ENCODE measurements at places on chromosomes 4 and X. TPM values are rescaled to one million over a fixed set of nuclear protein-coding genes. Genes with fewer than 3 reads are reported as not detected.

- no peak for DNase-seq
Measured at GRCh38 chr4:155855897-155856296, 10.2 kb downstream of the ASIC5 start.

DNA sequence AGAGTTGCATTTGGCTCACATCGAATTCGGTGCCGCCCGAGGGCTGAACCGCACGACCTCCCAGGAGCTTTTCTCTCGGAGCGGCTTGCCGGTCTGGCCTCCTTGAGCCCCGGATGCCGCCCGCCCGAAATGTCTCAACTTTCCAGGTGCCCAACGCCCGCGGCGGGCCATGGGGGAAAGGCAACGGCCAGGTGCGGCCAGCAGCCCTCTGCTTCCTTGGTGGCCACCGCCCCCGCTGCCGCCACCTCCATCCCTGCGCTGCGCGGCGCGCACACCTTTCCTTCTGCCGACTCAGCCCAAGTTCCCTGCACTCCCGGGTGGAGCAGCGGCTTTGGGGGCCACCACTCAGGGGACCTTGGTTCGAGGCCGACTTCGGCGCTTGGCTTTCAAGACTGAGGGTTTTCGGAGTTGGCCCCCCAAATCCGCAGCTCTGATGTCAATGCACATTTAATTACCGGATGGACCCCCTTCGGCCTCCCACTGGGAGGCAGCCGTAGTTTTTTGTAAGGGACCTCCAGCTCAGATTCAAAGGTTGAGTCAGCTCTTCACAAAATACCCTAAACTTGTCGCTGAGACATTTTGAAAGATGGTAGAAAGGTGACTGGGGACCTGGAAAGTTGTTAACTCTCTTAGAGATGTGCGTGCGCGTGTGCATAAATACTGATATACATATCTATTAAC lies 1.1 kb downstream of the AFF2 start:
- no peak for DNase-seq

GRCh38 chr4:31086756-31087330 lies 366.7 kb downstream of the PCDH7 start:
- DNase-seq: no peak

- no peak for DNase-seq
Measured at GRCh38 chrX:112011376-112011775, 71.2 kb downstream of the TRPC5 start.

GRCh38 chrX:133258481-133258880 lies 40.3 kb upstream of the TFDP3 start:
- DNase-seq: no peak

The CTAG1A gene
- total RNA-seq: not detected

The MAPK10 gene
- 0.53 TPM for total RNA-seq
